CD4-positive, CD25-positive, alpha-beta regulatory T cell (primary cell): ENCODE measurements at places on chromosomes 5 and 9. TPM values are rescaled to one million over a fixed set of nuclear protein-coding genes. Genes with fewer than 3 reads are reported as not detected.
A peak's percentile ranks its signal among the peaks of the same experiment; 100 is the strongest.

DNA sequence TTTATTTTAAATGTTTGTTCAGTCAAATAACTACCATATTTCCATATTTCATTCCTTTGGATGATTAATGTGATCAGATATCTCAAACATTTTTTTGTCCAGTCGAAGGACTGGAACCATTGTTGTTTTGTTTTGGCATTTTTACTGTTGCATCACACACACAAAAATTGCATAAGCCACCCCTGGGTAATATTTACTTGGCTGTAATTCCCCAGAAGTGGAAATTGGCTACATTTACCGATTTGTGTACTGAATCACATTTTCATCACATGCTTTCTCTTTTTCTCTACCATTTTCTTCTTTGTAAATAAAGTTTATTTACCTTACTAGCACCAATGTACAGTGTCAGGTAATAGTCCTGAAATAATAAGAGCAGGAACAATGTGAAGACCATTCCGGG lies 1729.7 kb upstream of the WWC1 start:
- no peak for DNase-seq

DNA sequence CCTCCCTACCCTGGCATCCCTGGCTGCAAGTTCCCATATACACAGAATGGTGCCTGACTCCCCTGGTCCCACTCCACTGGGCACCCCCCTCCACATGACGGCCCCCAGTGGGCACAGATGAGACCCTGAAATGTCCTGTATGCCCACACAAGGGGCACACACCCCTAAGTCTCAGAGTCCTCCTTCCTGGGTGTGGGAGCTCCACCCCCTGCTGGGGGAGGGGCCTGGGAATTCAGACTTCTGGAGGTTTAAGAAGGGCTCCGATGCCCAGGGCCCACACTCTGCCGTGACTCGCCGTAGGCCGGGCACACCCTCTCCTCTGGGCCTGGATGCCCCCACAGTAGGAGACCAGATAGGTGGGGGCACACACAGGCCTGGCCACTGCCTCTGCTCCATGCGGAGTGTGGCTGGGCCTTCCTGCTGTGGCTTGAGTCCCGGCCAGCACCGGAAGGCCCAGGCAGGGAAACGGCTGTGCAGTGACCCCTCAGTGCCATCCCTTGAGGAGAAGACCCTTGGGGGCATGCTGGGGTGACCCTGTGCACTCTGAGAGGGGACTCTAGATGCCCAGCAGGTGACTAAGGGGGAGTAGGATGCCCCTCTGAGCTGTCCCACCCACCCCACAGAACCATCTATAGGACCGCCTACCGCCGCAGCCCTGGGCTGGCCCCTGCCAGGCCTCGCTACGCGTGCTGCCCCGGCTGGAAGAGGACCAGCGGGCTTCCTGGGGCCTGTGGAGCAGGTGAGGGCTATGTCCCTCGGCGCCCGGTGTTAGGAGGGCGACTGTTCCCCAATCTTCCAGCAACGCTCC lies 6.5 kb downstream of the EGFL7 start:
- no peak for DNase-seq

GRCh38 chr5:75152860-75153259 lies 83.8 kb downstream of the ANKRD31 start:
- no peak for DNase-seq

The TEX48 gene
- polyA plus RNA-seq: not detected

GRCh38 chr5:33244441-33245150 lies 196.2 kb upstream of the TARS1 start:
- no peak for DNase-seq

DNA sequence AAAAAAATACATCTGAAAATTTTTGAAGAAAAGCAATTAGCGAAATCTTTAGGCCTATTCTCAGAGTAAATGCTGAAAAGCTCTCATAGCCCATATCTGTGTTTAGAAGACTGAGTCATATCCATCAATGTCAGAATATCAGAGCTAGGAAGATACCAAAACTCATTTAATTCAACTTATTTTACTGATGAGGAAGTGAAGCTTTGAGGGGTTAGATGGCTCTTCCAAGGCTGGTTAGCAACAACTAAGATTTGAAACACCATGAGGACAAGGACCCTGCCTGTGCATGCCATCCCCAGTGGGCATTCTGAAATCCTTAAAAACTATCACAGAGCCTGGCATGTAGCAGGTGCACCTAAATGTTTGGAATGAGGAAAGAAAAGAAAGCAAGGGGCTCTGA lies 2.5 kb downstream of the FREM1 start:
- no peak for DNase-seq

- DNase-seq: peak; percentile 45
Observed at GRCh38 chr9:132768932-132769905, 99.0 kb downstream of the GTF3C4 start.

GRCh38 chr9:37248651-37249163 lies 128.3 kb downstream of the ZCCHC7 start:
- no peak for DNase-seq

The EQTN gene
- not detected for polyA plus RNA-seq

DNA sequence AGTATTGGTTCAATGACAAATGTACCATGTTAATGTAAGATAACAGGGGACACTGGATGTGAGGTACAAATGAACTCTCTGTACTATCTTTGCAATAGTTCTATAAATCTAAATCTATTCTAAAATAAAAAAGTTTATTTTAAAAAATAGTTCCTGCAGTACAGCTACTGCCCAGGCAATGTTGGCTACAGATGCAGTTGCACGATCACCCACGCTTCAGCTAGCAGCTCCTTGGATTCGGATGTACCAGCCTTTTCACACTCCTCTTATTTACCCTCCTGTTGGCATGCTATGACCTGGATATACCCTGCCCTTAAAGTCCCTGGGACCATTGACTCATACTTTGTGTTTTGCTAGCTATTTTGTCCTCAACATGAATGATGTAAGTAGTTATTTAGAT lies 185.4 kb upstream of the SMARCA2 start:
- no peak for DNase-seq

- no peak for DNase-seq
Observed at GRCh38 chr5:124460642-124461041, 285.8 kb downstream of the ZNF608 start.

The GADD45G gene
- 0.16 TPM for polyA plus RNA-seq

GRCh38 chr5:29990681-29991080 lies 1202.8 kb upstream of the CDH6 start:
- DNase-seq: no peak

The IFNK gene
- not detected for polyA plus RNA-seq

The SLIT3 gene
- polyA plus RNA-seq: not detected

DNA sequence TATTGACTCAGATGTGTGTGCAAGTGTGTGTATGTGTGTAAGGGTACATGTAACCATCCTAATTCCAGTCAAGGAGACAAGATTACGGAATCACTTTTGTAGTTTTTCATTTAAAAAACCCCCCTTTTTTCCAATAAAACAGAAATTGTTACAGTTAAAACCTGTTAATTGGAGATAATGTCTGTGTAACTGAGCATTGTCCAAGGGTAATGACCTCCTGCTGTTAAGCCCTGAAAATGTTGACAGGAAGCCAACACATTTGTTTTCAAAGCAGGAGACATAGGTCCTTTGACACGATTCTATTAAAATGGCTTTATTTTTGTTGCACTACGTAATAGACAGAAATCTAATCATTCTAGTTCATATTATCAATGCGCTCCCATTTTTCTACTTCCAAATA lies 457.3 kb upstream of the ARRDC3 start:
- no peak for DNase-seq

DNA sequence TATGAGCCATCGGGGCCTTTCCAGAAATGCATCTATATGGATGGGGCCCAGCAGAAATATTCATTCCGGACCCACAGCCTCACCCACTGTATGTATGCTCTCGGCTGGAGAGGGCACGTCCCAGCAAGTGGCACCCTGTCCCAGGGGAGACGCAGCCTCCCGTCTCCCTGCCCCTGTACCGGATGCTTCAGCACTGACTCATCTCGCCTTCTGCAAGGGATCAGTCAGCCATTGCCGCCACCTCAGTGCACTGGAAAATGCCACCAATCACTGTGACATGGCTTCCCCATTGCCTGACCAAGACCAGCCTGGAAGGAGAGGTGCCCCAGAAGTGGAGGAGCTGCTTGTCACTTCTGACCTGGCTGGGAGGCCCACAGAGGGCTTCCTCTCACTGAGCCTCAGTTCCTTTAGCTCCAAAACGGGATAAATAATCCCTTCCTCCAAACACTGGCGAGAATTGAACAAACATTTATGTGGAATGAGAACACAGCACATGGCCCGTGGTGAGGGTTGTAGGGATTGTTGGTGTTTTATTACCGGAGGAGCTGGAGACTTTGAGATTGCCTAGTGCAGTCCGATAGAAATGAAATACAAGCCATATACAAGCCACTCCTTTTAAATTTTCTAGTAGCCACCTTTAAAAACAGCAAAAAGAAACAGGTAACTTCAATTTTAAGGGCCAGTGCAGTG lies 43.9 kb upstream of the ORM1 start:
- DNase-seq: no peak

The FGF10 gene
- polyA plus RNA-seq: not detected

The PCDHB13 gene
- polyA plus RNA-seq: not detected

The IGFBPL1 gene
- not detected for polyA plus RNA-seq
